ENCODE measurements at places on chromosomes 12 and 14. TPM values are rescaled to one million over a fixed set of nuclear protein-coding genes. Genes with fewer than 3 reads are reported as not detected.

Gene IRAK3
- 4.7 TPM for polyA plus RNA-seq

GRCh38 chr12:90045559-90045958 lies 336.9 kb upstream of the ATP2B1 start:
- DNase-seq: no peak

DNA sequence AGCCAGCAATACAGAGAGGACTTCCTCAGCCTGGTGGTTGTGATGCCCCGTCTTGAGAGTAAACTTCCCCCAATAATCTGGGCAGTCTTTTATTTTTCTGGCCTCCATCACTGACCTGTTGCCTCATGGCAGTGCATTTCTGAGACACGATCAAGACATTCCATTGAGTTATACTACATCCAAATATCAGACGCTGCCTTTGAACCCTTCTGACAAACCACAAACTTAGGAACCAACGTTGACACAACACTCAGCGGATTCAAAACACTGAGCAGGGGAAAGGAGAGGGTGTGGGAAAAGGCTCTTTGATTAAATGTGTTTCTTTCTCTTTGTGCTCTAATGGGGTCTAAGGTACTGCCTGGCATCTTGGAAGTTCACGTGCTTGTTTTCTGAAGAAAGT lies 100.7 kb upstream of the TBX5 start:
- DNase-seq: no peak

DNA sequence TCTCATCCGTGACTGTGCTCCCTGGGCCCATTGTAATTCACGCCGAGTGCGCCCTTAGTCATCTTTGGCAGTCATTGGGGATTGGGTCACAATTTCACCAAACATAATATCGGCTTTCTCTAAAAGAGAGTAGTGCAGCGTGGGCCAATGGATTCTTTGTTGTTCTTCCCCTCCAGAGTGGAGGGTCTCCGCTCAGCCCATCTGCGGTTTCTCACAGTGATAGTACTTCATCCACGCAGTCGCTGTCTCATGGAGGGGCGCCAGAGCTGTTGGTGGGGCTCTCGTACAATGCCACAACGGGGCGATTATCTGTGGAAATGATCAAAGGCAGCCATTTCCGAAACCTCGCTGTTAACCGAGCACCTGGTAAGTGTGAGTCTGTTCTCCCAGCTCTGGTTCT lies 321.8 kb downstream of the SNAPC1 start:
- no peak for DNase-seq

DNA sequence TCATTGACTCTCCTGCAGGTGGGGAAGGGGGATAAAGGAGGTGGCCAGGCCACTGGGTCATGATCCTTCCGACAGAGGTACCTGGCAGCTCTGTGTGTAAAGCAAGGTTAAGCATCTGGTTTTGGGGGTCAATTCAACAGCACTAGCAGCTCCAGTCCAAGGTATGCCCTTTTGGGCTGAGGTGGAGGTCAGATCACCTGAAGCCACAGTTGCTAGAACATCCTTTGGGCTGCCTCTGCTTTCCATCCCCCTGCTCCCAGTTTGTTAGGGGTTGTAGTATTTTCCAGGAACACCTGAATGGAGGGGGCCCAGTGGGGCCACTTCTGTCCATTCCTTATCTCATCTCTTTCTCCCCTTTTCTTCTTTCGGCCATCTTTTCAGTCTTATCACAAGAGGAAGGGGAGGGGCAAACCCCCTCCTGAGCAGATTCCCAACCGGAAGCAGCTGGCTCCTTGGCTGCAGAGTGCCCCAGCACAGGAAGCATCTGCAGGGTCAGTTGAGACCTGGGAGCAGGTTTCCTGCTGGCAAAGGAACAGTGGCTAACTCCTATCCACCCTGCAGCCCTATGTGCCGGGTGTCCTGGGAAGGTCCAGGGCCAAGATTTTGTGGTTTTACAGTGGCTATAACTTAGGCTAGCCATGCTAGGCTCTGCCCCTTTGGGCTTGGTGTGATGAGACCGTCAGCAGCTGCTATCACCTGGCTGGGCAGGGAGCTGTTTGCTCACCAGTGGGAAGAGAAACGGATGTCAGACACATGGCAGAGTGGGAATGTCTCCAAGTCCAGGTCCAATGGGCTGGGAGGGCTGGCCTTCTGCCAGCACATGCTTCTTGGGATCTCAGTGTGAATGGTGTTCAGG lies 40.2 kb downstream of the SH2B3 start:
- DNase-seq: no peak

DNA sequence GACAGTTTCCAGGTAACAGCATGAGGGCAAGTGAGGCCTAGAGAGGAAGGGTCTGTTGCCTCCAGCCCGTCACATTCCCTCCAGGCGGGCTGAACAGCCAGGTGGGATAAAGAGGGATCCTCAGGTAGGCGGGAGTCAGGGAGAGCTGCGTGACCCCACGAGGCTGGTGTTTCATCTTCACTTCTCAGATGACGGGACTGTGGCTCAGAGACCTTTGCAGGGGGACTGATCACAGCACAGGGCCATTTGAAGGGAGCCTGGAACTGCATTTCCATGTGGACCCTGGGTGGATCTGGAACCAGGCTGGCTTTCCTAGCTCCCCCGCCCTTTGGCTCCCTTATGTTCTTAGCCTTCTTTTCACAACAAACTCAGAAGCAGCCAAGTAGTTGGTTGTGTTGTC lies 37.4 kb downstream of the SH2B3 start:
- no peak for DNase-seq

Gene FGD6
- 13.9 TPM for polyA plus RNA-seq

DNA sequence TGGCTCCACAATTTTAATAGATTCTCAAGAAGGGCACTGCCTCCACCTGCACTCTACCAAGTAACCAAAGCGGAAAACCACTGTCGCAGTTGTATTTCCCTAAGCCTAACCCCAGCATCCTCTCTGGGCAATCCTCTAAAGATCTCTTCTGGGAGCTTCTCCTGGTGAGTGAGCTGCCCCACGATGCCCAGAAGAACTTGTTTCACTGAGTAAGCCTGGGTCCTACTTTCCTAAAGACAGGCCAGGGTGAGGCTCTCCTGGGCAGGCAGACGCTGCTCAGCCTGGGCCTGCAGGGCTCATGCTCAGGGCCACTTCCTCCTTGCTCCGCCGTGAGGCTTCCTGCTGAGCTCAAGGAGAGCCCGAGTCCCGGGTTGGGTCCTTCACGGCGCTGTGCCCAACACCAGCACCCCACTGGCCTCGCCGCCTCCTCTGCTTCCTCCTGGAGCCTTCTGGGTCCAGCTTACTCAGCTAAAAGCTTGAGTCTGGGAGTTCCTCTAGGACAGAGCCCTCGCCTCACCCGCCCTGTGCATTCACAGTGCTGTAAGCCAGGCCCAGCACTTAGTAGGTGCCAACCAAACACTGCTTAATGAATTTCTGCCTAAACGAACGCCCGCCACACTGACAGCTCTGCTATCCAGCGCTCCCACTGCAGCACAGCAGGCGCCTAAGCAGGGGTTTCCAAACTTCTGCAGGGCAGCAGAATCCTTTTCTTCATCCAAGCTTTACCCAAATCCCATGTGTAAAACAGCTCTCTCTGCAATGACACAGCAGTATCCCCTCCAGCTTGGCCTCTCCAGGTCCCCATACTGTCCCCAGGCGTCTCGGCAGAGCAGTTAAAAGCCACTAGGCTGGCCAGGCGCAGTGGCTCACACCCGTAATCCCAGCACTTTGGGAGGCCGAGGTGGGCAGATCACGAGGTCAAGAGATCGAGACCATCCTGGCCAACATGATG lies 5.7 kb downstream of the RAB35 start:
- DNase-seq: no peak

Gene TTC5
- 28.9 TPM for polyA plus RNA-seq

Gene CIROP
- polyA plus RNA-seq: not detected

DNA sequence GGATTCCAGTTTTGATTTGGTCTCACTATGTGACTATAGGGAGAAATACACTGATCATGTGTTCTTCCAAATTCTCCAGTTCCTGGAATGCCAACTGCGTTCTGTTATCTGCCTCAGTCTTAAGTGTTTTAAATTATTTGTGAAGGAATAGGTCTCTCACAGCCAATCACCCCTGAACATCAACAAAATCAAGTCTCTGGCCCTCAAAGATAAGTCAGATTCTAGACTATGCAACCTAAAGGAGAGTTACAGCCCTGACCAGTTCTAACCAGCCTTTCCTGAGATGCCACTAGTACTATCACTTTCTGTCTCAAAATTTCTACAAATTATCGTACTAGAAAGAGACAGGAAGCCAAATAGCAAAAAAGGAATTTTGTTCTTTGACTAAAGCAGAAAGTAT lies 22.3 kb downstream of the ZFC3H1 start:
- no peak for DNase-seq

Gene FAM181A
- not detected for polyA plus RNA-seq

Gene MYF6
- 0.15 TPM for polyA plus RNA-seq

DNA sequence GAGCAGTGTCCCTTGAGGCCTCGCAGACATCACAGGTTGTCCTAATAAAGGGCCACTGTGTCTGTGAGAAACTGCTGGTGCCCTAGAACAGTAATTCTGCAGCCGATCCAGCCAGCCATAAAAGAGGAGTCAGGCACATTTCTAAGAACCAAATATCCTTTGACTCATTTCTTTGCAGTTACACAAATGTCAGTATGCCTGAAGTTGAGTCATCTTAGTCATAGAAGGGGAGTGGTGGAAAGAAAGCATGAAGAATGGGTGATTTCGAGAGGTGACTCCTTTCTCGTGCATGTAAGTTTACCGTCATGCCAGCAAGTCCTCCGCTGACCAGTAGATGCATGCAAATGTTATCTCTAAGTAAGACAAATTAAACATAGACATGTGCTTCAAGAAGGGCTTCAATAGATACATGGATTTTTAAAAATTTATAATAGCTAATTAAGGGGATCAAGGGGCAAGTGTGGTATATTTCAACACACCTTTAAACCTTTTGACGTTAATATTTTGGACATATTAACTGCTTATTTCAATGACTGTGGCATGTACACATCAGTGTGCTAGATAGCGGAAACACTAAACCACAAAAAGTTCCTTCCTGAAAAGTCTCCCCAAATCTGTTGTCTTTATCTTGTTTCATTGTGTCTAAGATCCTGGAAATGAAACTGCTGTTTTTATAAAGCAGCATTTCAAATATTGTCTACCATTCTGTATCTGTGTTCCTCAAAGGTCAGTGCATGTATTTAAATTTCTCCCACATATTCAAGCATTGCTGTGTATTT lies 497.4 kb downstream of the NPAS3 start:
- DNase-seq: no peak

DNA sequence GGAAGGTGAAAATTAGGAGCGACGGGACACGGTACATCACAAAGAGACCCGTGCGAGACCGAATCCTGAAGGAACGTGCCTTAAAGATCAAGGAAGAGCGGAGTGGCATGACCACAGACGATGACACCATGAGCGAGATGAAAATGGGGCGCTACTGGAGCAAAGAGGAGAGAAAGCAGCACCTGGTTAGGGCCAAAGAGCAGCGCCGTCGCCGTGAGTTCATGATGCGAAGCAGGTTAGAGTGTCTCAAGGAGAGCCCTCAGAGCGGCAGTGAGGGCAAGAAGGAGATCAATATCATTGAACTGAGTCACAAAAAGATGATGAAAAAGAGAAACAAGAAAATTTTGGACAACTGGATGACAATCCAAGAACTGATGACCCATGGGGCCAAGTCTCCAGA lies 385.3 kb downstream of the PDZRN4 start:
- DNase-seq: no peak

DNA sequence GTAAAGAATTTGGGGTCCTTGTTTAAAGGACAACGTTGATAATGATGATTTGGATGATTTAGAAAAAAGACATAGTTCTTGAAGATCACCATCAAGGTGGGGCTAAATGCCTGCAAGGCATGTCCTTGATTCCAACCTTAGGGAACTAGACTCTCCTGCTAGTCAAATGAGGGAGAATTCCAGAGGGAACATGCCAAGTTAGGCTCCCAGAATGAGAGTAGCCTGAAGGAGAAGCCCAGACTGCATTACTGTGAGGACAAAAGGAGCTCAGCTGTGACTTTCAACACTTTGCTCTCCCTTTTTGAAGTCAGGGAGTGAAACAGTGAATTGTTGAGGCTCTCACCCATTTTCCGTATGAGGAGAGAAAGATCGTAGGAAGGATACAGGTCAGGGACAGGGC lies 95.2 kb upstream of the TBX3 start:
- DNase-seq: no peak

Gene AKAP6
- 2.9 TPM for polyA plus RNA-seq

Gene AQP6
- polyA plus RNA-seq: 21.1 TPM

DNA sequence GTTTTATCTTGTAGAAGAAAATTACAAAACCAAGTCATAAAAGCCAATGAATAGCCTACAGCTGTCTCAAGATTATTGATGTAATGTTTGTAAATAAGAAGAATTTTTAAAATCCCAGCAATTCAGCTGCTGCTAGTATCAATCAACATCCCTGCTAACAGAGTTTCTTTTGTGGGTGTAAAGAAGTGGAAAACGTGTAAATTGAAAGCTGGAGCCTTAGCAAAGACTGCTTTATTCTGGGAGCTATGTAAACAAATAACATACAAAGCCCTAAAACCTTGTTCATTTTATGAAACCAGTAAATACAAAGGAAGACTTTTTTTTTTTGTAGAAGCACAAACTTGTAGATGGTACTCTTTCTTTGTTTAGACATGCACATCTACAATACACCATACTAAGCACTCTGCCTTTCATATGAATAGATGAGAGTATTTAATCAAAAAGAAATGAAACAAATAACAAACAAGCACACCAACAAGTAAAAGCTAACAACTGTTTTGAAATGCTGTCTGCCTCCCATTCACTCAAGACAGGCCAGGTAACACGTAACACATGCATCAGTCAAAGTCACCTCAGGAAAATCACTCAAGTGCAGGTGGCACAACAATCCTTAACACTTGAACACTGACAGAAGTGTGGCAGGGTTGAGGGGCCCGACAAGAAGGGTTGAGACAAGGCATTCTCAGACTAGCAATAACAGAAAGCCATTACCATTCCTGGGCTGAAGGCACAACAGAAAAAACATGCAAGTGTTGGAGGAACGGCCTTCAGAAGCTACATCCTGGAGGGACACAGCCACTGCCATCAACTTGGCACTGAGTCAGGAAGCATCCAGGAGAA lies 1364.0 kb upstream of the SEL1L start:
- DNase-seq: no peak

DNA sequence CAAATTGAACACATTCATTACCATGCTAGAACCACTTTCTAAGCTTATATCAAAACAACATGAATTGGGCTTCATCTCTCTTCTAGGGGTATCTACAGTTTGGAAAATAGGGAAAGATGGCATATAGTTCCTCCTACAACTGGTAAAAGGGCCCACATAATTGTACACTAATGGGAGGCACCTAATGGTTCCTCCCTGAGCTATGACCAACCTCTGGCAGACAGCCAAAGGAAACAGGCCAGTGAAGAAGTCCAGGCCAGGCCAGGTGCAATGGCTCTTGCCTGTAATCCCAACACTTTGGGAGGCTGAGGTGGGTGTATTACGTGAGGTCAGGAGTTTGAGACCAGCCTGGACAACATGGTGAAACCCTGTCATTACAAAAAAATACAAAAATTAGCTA lies 23.2 kb upstream of the APOF start:
- no peak for DNase-seq

Gene RBP5
- polyA plus RNA-seq: 54.0 TPM

- DNase-seq: no peak
These were observed 9.0 kb downstream of the MLXIP start for GRCh38 chr12:122087431-122088178.

Gene SHMT2
- 71.6 TPM for polyA plus RNA-seq

All from left kidney (tissue), 8 donors.